ENCODE measurements at places on chromosomes 11 and 22.
A peak's percentile ranks its signal among the peaks of the same experiment; 100 is the strongest.

DNA sequence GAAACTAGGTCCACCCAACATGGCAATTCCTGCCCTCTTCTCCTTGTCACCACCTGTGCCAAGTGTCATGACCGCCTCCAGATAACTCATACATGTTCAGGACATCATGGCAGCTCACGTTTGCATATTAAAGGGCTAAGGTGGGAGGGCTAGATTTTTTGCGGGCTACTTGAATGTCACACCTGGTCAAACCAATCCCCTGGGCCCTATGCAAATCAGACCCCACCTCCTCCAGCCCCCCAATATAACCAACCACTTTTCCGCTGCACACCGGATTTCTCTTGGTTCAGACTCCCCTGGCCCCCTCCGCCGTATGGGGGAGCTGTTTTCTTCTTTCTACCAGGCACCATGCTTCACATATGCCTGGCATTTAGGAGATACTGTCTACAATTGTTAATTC is 12.6 kb downstream of the UPB1 start:
- DNase-seq = no peak

DNA sequence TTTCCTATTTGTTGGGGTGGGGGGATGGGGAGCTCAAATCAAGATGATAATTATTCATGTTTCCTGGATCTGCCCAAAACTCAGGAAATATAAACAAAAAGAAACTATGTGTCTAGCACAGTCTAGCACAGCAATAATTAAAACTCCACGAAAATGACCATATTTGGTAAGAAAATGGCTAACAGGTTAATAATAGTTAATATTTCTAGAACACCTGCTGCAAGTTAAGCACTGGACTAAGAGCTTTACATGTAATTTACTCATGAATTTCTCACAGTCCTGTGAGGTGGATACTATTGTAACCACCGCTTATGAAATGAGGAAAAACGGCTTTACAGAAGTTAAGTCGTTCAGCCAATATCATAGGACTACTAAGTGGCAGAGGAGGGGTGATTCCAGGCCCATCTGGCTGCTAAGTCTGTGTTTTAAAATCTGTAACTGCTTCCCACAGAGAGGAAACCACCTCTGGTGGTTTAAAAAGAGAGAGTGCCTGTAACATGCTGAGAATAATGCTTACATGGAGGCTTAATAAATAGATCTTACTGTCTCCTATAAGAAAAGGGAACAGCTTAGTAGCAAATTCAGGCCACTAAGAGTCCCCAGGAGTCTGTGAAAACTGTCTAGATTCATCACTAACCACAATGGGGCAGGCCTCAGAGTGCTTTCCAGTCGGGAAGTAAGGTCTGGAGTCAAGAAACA is 11.0 kb upstream of the AMOTL1 start:
- DNase-seq = no peak

- DNase-seq = no peak
These were observed 340.8 kb upstream of the MTNR1B start for GRCh38 chr11:92628401-92629292.

- no peak for DNase-seq
These were observed 203.7 kb downstream of the ARHGAP42 start for GRCh38 chr11:100890789-100891188.

- no peak for DNase-seq
These were observed 172.9 kb upstream of the DDI1 start for GRCh38 chr11:103863497-103863896.

- no peak for DNase-seq
These were observed 7.2 kb downstream of the TMEM86A start for GRCh38 chr11:18705651-18706281.

DNA sequence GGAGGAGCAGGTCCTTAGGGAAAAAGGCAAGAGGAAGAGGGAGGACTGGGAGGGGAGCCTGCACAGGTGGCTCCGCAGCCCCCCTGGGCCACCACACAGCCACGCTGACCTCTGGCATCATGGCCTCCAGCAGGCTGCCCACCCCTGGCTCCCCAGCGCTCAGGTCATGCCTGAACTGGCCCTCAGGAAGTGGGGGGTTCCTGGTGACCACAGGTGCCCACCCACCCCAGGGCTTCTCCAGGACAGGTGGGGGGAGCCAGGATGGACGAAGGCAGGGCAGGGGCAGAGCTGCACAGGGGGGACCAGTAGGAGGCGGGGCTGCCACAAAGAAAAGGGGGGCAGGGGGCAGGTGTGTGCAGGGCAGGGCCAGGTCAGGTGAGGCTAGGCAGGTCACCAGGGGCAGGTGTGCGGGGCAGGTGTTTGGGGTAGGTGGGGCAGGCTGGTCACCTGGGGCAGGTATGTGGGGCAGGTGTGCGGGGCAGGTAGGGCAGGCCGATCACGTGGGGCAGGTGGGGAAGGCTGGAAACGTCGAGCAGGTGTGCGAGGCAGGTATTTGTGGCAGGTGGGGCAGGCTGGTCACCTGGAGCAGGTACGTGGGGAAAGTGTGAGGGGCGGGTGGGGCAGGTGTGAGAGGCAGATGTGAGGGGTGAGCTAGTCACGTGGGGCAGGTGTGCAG is 997 bp downstream of the DEAF1 start:
- no peak for DNase-seq

DNA sequence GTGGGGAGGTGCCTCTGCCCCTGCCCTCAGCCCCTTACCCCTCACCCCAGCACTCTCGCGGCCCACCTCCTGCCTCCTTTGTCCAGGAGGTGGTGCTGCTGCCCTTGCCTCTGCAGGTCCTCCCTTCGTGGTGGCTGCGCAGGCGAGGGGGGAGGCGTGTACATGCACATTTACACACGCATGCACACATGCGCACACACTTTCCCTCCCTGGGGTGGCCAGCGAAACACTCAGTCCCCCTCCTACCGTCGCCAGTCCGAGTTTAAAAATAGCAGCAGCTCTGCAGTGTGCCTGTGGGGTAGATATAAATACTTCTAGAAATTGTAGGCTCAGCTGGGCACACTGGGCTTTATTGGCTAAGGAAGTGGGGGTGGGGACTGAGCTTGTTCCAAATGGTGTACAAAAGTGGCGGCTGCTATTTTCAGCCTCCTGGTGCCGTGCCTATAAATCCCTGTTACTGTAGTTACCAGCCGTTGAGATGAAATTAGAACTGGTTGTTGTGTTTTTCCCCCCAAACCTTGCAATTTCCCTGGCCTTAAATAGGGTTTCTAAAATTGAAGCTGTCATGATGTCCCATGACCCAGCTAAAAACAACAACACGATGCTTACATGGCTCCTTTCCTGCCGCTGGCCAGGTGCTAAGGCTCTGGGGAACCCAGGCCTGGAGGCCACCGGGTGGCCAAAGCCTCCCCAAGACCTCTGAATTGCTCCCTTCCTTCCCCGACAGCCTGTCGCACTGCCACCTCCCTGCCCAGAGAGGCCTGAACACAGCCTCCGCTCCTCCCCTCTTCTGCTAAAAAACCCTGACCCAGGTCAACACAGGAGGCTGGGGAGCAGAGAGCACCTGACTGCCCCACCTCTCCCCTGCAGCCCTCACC is 12.4 kb downstream of the PICK1 start:
- DNase-seq = no peak

- DNase-seq = no peak
These were observed 43.5 kb downstream of the NELL1 start for GRCh38 chr11:20712912-20713311.

- no peak for DNase-seq
These were observed 51.7 kb upstream of the NUP160 start for GRCh38 chr11:47899801-47900200.

DNA sequence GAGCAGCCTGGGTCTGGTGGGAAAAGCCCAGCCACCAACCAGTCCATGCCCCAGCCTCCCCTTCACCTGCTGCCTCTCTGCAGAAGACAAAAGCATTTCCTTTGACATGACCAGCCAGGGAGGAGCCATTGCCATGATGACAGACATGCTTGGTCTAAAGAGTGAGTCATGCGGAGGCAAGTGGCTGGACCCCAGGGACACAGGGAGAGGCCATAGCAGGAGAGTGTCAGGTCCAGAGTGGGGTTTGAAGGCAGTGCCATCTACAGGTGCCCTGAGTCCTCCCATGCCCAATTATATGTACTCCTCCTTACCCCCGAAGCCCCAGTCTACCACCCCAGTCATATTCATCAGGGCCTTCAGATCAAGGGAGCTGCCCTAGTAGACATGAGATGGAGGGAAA is 67.4 kb downstream of the SCN3B start:
- no peak for DNase-seq

GRCh38 chr11:111119751-111120150 is 125.8 kb upstream of the POU2AF2 start:
- no peak for DNase-seq

GRCh38 chr11:46319074-46319453 is 28.2 kb upstream of the DGKZ start:
- no peak for DNase-seq

- DNase-seq = no peak
These were observed 3.4 kb downstream of the PAK1 start for GRCh38 chr11:77470504-77470903.

GRCh38 chr11:326842-327580 is 6.4 kb upstream of the IFITM3 start:
- peak; percentile 77 for DNase-seq

DNA sequence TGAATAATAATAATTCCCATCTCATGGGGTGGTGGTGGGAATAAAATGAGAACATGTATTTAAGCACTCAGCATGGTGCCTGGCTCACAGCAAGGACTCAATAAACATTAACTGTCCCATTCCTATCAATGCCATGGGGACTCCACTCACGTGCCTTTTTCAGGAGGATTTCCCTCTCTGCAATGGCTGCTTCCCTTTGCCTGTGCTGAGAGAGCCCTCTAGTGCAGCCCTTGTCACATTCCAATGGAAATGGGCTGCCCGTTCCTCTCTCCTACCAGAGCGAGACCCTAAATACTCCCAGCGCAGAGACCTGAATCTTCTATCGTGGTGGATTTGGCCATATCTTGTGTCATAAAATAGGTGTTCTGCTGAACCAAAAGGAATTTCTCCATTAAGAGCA is 621.5 kb upstream of the B3GAT1 start:
- no peak for DNase-seq

DNA sequence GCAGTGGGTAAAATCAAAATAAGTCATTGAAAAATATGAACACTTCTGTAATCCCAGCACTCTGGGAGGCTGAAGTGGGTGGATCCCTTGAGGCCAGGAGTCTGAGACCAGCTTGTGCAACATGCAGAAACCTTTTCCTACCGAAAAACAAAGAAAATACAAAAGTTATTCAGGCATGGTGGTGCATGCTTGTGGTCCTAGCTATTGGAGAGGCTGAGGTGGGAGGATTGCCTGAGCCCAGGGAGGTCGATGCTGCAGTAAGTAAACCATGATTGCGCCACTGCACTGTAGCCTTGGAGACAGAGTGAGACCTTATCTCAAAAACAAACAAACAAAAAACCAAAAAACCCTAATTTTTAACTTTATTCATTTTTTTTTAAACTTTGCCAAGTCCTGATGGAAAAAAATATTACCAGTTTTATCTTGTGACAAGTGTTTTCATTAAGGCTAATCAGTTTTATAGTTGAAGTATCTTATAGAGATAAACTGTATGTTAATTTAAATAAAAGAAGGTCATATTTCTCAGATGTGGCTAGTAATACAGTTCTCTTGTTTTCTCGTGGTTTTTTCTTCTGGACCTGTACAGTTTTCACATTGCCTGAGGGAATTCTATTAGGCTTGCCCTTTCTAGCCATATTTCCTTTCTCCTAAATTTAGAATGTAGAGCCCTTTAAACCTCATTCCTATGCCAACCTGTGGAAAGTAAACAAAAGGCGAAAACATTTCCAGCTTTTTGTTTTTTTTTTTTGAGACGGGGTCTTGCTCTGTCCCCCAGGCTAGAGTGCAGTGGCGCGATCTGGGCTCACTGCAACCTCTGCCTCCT is 9.4 kb downstream of the HIPK3 start:
- DNase-seq = no peak

- no peak for DNase-seq
These were observed 25.8 kb downstream of the ARVCF start for GRCh38 chr22:19990609-19991394.

- DNase-seq = no peak
These were observed 549.1 kb downstream of the MN1 start for GRCh38 chr22:27252282-27253049.

GRCh38 chr11:128300785-128301184 is 286.6 kb downstream of the ETS1 start:
- no peak for DNase-seq

GRCh38 chr11:111441443-111441842 is 62.4 kb upstream of the POU2AF1 start:
- DNase-seq = no peak

- no peak for DNase-seq
These were observed 2.2 kb downstream of the CD59 start for GRCh38 chr11:33733980-33734379.

- no peak for DNase-seq
These were observed 2.3 kb upstream of the INPPL1 start for GRCh38 chr11:72222106-72222891.

DNA sequence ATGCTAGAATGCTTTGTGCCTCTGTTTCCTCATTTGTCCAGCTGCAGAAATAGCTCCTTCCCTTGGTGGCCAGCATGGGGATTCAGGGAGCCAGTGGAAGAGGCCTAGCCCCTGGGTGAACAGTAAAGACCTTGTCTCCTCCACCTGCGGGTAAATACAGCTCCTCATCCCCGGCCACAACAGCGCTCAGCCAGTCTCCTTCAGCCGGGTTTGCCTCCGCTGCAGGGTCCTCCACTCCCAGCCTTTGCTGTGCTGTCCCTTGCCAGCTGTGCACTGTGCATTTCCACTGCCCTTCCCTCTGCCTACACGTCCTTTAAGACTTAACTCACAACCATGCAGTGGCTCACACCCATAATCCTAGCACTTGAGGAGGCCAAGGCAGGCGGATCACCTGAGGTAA is 1.5 kb upstream of the CDC42EP1 start:
- no peak for DNase-seq

DNA sequence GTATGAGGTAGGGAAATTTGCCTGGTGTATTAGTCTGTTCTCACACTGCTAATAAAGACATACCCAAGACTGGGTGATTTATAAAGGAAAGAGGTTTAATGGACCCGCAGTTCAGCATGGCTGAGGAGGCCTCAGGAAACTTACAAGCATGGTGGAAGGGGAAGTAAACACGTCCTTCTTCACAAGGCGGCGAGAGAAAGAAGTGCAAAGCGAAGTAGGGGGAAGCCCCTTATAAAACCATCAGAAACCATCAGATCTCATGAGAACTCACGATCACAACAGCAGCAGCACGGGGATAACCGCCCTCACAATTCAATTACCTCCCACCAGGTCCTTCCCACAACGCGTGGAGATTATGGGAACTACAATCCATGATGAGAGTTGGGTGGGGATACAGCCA is 12.0 kb upstream of the RFPL2 start:
- DNase-seq = no peak

DNA sequence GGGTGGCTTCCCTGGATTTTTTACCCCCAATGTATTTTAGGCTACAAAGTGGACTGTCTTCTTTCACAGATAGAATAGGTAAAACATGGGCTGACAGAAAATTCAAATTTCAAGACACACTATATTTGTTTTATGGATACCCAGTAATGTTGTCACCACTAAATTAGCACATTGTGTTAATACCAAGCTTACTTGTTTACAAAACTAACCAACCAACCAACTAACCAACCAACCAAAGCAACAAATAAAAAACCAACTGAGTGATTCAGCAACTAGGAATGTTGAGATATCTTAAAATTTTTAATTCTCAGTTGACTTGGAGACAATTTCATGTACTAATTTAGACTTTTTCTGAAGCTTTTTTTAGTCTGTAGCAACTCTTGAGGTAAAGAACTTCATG is 69.3 kb upstream of the CTSC start:
- no peak for DNase-seq
